Tibial nerve (tissue), 4 donors: ENCODE measurements at places on chromosomes 7 and 10. TPM values are rescaled to one million over a fixed set of nuclear protein-coding genes. Genes with fewer than 3 reads are reported as not detected.

The SLC12A9 gene
- total RNA-seq: 29.6 TPM

DNA sequence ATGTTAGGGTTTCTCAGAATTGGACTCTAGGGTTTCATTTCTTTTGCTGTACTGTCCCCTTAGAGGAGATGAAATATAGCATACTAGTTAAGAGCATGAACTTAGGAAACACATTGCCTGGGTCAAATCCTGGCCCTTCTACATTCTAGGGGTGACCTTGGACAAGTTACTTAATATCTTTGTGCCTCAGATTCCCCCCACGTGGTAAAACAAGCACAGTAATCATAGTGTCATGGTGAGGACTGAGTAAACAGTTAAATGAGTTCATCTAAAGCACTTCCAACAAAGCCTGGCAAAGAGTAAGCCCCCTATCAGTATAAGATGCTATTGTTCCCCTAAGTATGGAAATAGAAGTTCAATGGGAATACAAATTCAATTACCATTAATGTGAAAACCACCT lies 5.1 kb downstream of the DPY19L1 start:
- H3K27ac ChIP-seq: no peak overlapping the region
- no peaks in the 10 kb centered on the region for H3K27me3 ChIP-seq
- no peak overlapping the region for H3K4me3 ChIP-seq
- H3K36me3 ChIP-seq: no peaks in the 10 kb centered on the region
- peaks cover 20% of the 10 kb centered on the region for H3K4me1 ChIP-seq

- no peaks in the 10 kb centered on the region for H3K27me3 ChIP-seq
- no peak overlapping the region for H3K4me3 ChIP-seq
- H3K27ac ChIP-seq: peak overlapping the region; percentile 86
These were observed 6.9 kb downstream of the ITPRIP start for GRCh38 chr10:104331208-104331838.

DNA sequence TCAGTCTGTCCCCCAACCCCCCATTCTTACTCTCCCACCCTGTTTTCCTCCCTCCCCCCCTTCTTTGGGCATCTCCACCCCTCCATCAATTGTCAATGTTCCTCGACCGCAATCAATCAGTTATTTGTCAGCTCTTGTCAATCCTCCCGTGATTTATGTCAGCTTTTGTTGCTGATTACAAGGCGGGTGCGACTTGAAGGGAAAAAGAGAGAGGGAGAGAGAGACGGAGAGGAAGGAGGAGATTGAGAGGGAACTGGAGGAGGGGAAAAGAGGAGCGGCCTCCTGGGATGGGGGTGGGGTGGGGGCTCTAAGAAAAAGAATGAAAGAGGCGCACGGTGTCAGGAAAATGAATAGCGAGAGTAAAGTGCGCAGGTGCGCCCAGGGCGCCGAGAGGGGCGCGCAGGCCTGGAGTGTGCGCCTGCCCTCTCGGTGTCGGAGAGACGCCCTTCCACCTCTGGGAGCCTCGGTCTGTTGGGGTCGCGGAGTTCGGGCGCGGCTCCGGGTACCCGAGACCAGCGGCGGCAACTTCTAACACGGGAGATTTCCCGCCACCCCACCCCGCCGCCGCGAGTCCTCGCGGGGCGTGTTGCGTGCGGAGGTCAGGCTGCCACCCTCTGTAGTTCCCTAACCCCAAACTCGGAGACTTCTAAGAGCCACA lies 1.1 kb upstream of the ZNF503 start:
- H3K36me3 ChIP-seq: no peaks in the 10 kb centered on the region
- H3K27ac ChIP-seq: peak overlapping the region; percentile 90
- peak overlapping the region; percentile 75 for H3K4me3 ChIP-seq
- peaks cover 4% of the 10 kb centered on the region for H3K4me1 ChIP-seq

GRCh38 chr7:43546231-43546630 lies 36.7 kb upstream of the STK17A start:
- DNase-seq: no peak
- no peaks in the 10 kb centered on the region for H3K27me3 ChIP-seq
- no peak overlapping the region for H3K4me3 ChIP-seq
- H3K4me1 ChIP-seq: no peaks in the 10 kb centered on the region

The MSMB gene
- total RNA-seq: not detected

The ABCB4 gene
- 0.90 TPM for total RNA-seq

GRCh38 chr10:110007161-110007700 lies 553 bp upstream of the ADD3 start:
- DNase-seq: no peak
- H3K36me3 ChIP-seq: no peaks in the 10 kb centered on the region
- H3K27me3 ChIP-seq: no peaks in the 10 kb centered on the region
- peaks cover 16% of the 10 kb centered on the region for H3K4me1 ChIP-seq

- no peaks in the 10 kb centered on the region for H3K27me3 ChIP-seq
- no peak overlapping the region for H3K27ac ChIP-seq
- H3K36me3 ChIP-seq: no peaks in the 10 kb centered on the region
- no peak overlapping the region for H3K4me3 ChIP-seq
These were observed 133.9 kb downstream of the AUTS2 start for GRCh38 chr7:69732203-69732602.
